T-helper 2 cell (primary cell): ENCODE measurements at places on chromosomes 2 and 18.

GRCh38 chr2:163469561-163469962 is 266.2 kb downstream of the FIGN start:
- DNase-seq, result no peak

DNA sequence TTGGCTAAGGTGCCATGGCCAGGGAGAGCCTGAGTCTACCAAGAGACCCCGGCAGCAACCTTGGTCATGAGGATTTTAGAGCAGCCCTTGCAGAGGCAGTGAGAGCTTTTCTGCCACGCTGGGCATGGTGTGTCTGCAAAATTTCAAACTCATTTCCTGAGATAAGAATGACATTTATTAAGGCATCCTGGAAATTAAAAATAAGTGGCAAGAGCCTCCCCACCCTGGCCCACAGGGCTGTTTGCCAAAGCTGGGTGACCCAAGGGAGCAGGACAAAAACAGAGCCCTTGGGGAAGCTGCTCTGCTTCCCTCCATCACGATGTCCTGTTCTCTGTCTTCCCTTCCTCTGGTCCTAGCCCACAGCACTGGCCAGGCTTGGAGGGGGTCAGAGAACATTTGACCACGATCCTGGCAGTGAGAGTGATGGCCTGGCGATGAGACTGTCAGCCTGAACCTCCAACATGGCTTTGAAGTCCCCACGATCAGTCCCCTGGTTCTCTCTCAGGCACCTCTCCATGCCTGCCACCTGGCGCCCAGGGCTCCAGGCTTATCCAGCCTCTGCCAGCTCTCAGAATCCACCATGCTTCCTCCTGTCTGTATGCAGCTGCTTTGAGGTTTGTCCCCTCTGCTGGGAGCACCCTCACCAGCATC is 68.9 kb upstream of the RMDN2 start:
- DNase-seq, result no peak

DNA sequence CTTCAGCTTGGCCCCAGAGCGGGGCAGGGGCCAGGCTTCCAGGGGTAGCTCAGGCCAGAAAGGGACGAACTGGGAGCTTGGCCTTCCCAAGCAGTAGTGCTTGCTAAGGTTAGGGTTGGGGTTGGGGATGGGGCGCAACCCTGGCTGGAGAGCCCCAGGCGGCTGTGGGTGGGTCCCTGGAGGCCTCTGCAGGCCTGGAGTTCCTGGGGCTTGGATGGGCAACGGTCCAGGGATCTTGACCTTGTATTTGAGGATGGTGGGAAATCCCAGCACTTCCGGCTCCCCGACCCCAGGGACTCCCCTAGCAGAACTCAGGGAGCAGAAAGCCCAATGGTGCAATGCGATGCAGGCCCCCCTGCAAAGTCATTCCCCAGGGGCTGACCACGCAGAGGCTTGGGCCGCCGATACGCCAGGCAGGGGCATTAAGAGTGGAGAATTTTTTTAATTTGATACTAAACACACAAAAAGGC is 12.6 kb upstream of the MLPH start:
- DNase-seq, result no peak

DNA sequence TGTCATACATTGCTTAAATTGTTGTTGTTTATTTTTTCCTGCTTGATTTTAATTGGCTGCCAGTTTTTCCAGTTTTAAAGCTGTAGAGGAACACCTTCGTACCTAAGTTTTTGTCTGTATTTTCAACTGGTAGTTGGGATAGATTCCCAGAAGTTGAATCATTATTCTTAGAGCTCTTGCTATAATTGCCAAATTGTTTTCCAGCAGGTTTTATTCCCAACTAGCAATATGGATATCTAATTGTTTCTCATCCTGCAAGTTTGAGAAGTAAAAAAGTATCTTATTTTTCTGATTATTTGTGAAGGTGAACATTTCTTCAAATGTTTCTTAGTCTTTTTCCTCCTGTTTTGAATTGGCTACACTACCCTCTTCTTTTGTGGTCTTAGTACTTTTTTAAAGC is 6.7 kb downstream of the SMARCAL1 start:
- no peak for DNase-seq

DNA sequence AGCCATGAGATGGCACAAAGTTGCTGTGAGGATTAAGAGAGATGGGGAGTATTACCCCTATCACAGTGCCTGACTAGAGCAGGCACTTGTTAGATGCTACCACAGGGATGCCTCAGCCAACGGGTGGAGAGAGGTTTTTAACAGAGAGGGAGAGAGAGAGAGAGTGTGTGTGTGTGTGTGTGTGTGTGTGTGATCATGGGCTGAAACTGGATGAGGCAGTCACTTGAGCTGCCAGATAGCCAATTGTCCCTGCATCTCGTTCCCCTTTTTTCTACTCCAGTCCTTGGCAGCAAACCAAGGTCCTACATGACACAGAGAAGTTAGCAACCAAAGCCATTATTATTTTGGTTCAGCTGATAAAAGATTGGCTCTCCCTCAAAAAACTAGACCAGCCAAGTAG is 3.0 kb downstream of the CD8A start:
- no peak for DNase-seq

- DNase-seq, result no peak
These were observed 169.1 kb upstream of the KLF7 start for GRCh38 chr2:207334624-207335371.

DNA sequence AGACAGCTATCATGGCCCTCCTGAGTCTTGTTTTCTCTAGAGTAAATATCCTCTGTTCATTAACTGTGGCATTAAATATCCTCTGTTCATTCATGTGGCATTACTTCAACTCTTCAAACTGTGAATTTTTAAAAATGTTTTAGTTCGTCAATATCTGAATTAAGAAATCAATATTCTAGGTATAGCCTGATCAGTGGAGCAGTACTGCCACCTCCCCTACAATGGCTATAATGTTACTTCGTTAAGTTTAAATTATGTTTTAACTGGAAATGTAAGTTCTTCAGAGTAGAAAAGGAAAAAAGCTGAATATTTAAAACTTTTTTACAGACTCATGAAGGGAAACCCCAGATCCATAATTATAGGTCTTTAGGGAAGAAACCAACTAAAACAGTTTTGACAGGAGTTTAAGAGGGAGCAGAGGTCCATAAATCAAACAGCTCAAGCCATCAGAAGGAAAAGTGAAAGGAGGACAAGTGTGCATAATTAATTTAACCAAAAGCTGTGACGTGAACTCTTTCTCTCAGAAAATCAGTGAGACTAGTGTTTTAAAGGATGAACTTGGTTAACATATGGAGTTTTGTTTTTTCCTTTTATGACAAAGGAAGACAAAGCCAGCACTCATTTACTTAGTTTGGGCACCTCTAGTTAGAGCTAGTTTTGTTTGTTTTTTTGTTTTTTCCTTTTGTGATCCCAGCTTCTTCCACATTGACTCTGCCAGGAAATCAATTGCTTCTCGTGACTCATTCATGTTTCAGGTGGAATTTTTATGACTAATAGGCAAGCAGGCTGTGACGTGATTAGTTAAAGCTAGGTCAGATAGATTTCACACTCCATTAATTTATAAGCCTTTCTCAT is 44.9 kb downstream of the RBBP8 start:
- peak; percentile 71 for DNase-seq

DNA sequence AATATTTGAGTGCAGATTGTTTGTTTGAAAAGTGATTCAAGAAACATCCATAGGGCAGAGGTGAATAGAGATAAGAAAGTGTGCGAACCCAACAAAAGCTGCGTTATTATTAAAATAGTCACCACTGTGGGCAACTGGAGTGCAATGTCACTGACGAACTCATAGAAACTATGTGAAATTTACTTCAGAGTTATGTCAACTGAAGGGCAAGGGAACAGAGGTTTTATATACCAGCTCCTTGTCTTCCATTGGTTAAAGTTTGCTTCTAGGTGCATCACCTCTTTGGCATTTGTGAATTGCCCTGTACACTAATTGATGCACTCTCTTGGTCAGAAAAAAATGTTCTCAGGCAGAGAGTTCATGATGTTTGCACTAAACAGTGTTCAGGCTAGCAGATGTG is 110.5 kb upstream of the NYAP2 start:
- DNase-seq, result no peak

DNA sequence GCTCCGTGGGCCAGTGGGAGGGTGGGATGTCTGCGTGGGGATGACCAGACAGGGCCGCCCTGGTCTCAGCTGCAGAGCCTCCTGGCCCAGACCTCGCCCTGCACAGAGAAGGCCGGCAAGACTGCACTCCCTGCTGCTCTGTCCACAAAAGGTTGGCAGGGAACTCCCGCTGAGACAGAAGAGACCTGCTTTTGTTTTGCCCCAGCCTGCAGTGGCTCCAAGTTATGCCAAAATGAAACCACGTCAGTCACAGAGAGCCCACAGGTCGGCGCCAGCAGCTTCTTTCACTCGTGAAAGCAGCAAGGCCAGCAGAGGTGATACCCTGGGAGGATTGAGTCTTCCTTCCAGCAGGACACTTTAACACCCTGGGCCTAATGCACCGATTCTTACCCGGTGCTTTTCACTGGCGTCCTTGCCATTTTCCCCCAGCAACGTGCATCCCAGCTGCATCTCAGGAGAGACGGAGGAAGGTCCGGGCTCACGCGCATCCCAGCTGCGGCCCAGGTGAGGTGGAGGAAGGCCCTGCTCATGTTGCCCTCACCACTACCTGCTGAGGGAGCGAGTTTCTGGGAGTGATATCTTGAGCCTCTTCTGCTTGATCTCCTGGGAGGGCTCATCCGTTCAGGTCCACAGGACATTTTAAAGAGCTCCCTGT is 22.1 kb upstream of the CTDP1 start:
- no peak for DNase-seq

DNA sequence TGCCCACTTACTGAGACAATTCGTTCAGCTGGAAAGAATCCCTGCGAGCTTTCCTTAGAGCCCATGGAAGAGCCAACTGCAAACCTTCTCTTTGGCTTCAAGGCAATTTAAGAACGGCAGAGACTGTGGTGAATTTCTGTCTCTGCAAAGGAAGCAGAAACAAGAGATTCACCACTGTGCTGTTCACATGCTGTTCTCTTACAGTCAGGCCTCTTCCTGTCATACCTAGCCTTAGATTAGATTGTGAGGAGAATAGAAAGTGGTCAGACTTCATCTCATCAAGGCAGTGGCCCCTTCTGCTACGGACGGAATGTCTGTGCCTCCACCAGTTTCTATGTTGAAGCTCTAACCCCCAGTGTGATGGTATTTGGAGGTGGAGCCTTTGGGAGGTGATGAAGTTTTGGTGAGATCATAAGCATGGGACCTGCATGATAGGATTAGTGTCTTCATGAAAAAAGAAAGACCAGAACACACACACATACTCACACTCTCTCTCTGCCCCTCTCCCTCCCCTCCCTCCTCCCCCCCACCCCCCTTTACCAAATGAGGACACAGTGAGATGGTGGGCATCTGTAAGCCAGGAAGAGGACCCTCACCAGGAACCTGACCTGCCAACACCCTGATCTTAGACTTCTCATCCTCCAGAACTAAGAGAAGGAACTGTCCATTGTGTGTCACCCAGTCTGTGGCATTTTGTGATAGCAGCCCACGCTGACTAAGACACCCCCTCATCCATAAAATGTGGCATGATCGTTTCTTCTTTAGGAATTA is 45.6 kb upstream of the NRP2 start:
- no peak for DNase-seq

GRCh38 chr2:154240921-154241379 is 369.2 kb downstream of the GALNT13 start:
- no peak for DNase-seq

- no peak for DNase-seq
These were observed 10.5 kb upstream of the ZAP70 start for GRCh38 chr2:97702731-97703470.

DNA sequence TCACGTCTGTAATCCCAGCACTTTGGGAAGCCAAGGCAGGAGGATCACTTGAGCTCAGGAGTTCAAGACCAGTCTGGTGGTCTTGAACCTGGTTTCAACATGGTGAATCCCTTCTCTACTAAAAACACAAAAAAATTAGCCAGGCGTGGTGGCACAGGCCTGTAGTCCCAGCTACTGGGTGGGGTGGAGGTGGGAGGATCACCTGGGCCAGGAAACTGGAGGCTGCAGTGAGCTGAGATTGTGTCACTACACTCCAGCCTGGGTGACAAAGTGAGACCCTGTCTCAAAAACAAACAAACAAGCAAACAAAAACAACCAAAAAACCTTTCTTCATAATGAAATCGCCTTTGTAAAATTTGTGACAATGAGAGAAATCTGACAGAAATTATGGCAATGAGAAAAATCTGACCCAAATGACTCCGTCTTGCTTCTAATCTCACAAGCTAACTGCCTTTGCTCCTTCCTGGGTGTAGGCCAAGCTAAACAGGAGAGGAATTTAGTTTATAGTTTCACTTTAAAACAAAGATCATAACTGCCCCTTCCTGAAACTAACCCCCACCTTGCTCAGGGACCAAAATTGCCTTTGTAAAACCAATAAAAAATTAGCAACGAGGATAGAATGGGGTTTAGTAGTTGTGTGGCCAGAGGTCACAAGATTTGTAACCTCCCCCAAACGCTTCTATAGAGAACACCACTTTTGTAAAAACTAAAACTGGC is 60.7 kb upstream of the KIF5C start:
- DNase-seq, result no peak

DNA sequence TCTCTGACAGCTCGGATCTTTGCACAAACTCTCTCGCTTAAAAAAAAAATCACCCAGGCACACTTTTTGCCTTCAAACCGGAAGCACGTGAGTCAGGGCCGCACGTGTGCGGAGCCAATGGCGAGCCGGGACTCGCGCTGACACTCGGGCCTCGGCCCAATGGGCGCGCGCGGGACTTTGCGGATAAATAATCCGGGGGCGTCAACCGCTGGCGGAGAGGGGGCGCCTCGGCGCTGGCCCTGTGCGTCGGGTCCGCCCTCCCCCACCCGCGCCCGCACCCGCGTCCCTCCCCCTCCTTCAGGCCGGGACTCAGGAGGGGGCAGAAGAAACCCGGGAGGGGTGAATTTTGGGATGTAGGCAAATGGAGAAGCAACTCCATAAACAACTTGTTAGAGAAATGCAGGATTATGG is 319 bp upstream of the EN1 start:
- DNase-seq, result no peak

DNA sequence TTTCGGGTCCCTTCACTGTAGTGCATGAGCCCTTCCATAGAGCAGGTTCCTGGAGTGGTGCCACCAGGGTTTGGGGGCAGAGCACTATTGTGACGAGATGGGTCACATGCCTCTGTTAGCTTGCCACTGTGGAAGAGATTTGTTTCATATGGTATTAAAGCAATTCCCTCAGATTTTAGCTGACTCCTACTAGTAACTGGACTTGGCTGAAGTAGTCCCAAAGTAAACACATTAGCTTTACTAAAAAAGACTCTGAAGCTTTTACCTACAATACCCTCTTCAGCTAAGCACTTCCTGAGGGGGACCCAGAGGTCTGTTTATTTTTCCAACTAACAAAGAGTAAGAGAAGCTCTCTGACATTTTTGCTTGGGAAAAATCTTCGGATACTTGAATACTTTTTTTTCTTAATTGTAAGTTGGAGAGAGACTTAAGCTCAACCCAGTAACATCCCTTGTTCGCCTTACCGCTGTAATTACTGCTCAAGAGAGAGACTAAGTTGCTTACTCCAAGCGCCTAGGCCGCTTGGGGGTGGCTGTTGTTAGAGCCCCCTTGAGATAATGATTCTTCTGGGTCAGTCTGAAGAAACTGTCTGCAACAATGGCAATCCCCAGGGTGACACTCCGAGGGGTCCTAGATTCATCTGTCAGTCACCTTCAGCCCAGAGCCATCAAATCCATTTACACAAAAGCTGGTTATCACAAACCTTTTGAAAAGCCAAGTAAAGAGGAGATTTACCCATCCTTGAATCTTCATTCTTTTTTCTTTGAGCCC is 177.4 kb downstream of the FIGN start:
- no peak for DNase-seq

GRCh38 chr2:26612522-26613240 is 28.5 kb downstream of the CIB4 start:
- DNase-seq, result no peak
